ENCODE measurements at places on chromosomes 7 and 10.

GRCh38 chr7:30851651-30852307 is 59.9 kb upstream of the AQP1 start:
- no peak for DNase-seq

DNA sequence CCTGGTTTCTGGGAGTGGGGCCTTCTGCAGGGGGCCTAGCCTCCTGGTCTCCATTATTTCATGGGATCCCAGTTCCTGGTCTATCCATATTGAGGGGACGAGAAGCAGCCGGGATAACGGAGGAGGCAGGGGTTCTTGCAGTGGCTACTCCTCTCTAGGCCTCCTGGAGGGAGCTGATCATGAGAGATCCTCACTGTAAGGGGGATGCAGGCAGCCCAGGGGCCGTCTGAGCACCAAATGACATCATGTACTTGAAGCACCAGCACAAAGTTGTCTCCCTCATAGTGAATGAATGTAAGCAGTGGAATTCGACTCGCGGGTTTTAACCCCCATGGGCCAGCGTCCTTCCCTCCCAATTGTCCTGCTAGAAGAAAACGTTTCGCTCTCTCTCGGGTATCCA is 964 bp upstream of the ADCY1 start:
- no peak for DNase-seq

DNA sequence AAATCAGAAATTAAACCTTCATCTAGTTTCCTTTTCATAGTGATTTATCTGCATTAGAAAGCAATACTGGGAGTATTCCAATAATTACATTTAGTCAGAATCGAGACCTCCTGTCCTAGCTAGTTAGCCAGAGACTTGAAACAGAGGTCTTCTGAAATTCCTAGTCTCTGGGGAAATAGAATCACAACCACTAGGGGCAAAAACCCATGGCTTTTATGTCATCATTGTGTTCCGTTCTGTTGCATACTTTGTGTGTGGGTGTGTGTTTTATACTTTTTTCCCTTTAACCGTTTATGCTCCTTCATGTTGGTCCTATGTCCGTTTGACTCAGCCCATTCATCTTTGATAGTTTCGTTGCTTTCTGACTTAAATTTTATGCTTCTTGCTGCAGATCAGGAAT is 79.8 kb downstream of the RALA start:
- no peak for DNase-seq

- DNase-seq = peak; percentile 77
Measured at GRCh38 chr7:132065193-132065988, 509.0 kb upstream of the PODXL start.

DNA sequence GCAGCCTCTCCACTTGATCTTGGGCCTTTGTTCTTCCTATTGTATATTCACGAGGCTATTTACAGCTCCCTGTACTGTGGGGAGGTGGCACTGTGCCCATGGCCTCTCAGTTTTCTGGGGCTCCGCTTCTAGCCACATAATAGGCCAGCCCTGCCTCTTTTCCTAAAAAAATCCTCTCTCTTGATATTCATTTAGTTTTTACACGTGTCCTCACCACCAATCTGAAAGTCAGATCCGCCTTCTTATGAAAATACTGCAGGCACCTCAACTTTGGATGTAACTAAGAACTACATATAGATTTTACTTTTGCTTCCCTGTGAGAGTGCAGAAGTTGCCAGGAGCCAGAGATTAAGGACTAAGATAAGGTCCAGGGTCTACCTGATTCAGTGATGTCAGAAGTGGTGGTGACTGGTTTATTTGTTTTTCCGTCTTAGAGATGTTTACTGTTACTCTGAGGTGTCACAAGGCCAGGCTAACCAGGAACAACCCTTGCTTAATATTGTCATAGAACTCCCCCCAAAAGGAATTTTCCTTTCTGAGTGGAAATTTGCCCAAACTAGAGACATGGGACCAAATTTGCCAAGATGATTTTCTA is 7.8 kb downstream of the BAMBI start:
- DNase-seq = no peak

DNA sequence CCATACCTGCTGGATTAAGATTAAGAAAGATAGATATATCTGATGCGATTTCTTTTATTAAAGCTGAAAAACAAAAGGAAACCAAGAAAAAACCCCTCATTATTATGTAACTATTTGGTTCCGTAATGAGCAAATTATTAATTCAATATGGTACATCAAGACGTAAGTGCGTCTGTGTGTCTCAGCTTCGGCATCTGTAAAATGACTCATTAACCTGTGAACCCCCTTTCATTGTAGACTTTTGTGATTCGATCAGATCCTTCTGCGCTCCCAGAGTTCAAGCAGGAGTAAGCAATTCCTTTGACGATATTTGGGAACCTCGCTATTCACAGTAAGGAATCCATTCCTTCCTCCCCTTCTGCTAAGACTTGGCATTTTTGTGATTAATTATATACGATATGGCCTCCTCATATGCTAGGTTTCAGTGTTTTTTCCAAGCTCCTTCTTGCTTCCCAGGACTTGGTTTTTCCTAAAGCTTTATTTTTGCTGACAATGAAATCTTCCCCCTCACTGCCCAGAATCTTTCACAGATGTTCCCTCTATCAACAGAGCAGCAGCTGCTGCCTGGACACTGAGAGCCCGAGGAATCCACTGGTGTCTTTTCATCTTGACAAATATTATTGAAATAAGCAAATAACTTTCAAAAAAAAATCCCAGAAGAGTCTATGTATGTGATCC is 171.7 kb upstream of the CELF2 start:
- no peak for DNase-seq

DNA sequence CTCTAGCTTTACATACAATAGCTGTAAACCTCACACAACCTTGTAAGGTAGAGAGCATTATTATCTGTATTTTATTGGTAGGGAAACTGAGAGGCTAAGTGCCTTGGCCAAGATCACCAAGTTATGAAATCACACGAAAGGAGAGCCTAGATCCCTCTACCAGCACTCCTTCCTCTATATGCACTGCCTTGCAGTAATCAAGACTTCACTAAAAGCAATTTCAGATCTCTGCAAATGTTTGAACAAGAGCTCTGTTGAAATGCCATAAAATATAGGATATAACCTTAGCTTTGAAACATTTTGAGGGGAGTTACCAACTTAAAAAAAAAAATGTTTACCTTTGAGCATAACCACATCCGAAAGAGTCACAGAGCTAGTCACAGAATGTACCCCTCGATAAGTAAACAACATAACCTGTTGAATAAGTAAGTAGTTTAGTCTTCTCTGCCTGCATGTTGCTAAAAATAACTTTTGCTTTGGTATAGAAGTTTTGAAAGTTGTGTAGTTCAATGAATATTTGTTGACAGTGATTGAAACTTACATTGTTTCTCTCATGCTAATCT is 709.4 kb downstream of the AUTS2 start:
- no peak for DNase-seq

GRCh38 chr10:129728905-129729795 is 234.9 kb downstream of the EBF3 start:
- DNase-seq = no peak

Data from HS-5 (cell line).